ENCODE measurements at places on chromosomes 13 and 19.

DNA sequence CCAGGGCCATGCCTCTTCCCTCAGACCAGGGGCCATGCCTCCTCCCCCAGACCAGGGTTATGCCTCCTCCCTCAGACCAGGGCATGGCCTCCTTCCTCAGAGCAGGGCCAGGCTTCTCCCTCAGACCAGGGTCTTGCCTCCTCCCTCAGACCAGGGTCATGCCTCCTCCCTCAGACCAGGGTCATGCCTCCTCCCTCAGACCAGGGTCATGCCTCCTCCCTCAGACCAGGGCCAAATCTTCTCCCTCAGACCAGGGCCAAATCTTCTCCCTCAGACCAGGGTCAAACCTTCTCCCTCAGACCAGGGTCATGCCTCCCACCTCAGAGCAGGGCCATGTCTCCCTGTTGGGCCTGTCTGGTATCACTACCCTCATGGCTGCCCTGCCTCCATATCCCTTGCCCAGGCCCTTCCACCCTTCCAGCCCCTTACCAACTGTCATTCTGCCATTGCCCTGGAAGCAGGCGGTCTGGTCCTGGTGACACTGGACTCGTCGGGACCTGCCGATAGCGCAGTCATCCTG is 4.2 kb downstream of the LYPD5 start:
- no peak for DNase-seq

DNA sequence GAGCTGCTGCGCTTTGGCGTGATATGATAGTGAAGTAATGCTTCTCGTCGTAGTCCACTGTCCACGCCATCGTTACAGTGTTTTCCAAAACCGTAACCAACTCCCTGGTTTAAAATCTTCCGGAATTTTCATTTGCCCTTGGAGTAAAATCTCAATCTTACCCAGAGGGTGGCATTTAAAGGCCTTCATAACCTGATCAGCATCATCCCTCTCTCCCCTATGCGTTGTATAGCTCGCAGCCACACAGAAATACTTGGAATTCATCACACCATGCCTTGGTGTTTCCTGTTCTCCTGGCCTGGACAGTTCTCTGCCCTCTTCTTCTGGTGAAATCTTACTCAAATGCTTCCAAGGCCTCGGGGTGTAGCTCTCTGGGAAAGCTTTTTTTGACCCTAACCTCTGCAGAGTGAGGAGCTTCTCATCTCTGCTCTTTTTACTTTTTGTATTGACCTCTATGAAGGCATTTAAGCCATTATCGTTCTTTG is 839 bp downstream of the MPHOSPH8 start:
- DNase-seq: no peak

DNA sequence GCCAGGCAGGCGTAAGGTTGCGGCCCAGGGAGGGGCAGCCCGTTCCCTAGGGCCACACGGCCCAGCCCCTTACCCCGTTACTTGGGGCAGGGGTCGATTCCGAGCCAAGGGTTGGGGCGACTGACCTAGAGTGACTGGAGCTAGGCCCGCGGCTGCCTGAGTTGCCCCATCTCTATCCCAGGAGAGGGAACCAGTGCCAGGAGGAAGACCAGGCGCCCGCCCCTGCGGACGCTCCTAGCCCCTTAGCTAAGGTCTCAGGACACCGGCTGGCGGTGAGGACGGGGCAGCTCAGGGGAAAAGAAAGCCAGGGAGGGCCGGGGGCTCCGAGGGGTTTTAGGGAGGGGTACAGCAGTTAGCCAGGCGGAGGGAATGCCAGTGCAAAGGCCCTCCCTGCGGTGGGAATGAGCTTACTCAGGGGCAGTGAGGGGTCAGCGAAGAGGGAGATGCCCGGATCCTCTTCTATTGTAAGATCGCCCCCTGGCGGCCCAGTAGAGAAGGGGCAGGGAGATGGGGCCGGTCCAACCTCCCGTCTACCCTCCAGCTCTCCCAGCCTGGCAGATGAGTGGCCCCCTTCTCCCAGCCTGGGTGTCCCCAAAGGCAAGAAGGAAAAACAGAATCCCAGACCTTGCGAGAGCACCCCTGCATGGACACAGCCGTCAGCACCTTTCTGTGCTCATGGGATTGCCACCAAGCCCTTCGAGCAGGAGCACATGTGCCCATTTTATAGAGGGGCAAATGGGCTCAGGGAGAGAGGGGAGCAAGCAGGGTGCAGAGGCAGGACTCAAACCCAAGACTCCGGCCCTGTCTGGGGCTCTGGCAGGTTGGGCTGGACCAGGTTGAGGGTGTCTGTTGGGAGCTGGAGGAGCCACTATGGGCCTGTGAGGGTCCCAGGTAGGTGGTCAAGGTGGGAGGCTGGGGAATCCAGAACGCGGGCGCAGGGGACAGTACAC is 16.3 kb downstream of the CILP2 start:
- peak; percentile 49 for DNase-seq

GRCh38 chr13:75800545-75800944 is 164.4 kb downstream of the LMO7 start:
- DNase-seq: no peak

- no peak for DNase-seq
Measured at GRCh38 chr19:9352505-9352904, 10.3 kb upstream of the ZNF177 start.

DNA sequence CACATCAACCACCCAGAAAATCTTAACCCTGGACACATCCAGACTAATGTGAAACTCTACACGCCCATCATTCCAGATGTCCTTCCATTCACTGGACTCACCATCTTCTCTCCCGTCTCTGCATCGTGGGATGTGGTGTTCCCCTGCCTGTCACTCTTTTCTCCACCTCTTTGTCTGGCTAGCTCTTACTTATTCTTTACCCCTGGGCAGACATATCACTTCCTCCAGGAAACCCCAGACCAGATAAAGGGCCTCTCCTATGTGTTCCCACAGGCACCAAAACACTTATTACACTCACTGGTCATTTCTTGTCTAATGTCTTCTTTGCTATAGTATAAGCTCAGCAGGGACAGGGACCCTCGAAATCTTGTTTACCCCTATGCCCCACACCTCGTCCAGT is 109.3 kb upstream of the IPO5 start:
- DNase-seq: no peak

DNA sequence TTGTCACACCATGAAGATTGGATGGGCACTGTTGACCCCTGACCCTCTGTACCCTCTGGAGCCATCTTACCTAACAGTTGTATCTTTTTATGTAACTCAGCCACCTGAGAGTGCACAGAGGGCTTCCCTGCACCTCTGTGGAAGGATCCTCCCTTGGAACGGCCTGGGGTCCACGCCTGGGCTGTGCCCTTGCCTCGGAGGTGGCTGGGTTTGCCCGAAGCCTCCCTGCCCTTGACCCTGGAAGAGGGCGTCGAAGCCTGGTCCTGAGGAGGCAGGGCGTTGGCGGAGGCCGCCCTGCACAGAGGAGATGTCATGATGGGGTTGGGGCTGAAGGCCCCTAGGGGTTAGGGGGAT is 241 bp downstream of the ODAD3 start:
- DNase-seq: no peak

- no peak for DNase-seq
Measured at GRCh38 chr19:51065221-51065960, 499 bp upstream of the KLK13 start.

GRCh38 chr13:52903320-52903719 is 54.9 kb upstream of the PCDH8 start:
- DNase-seq: no peak

DNA sequence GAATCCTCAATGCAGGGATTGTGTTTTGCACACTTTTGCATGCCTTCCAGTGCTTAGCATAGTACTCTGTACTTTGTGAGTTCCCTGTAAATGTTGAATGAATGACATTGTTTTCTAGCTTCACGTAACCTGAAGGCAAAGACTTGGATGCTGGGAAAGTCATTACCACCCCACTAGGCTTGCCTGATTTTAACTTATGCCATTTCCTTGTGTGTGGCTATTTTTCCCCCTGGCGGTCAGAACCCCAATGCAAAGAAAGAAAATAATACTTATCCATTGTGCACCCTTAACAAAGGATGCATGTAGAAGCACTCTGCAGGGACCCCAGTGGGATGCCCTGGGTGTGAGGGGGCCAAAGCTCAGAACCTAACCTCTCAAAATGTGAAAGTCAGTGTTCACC is 1.2 kb upstream of the ENOX1 start:
- no peak for DNase-seq

GRCh38 chr19:36489920-36490415 is 607 bp upstream of the ZNF566 start:
- no peak for DNase-seq

GRCh38 chr13:66314911-66315310 is 915.2 kb downstream of the PCDH9 start:
- DNase-seq: no peak

- DNase-seq: no peak
Measured at GRCh38 chr13:58858870-58859371, 1227.4 kb downstream of the PCDH17 start.

DNA sequence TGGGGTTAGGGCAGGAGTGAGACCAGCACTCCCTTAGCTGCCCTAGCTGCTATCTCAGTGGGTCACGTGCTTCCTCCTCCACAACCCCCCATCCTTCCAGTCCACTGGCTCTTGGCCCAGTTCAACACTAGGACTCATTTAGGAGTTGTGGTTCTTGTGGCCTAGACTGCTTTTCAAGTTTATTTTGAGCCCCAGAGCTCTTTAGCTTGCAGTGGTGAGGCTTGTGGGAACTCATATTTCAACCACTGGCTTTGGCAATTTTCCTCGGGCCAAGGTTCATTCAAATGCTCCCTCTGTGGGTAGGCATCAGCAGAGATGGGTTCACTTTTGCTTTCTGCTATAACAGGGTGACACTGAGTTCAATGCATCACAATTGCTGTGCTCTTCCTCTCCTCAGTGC is 436.2 kb upstream of the SLITRK5 start:
- no peak for DNase-seq

DNA sequence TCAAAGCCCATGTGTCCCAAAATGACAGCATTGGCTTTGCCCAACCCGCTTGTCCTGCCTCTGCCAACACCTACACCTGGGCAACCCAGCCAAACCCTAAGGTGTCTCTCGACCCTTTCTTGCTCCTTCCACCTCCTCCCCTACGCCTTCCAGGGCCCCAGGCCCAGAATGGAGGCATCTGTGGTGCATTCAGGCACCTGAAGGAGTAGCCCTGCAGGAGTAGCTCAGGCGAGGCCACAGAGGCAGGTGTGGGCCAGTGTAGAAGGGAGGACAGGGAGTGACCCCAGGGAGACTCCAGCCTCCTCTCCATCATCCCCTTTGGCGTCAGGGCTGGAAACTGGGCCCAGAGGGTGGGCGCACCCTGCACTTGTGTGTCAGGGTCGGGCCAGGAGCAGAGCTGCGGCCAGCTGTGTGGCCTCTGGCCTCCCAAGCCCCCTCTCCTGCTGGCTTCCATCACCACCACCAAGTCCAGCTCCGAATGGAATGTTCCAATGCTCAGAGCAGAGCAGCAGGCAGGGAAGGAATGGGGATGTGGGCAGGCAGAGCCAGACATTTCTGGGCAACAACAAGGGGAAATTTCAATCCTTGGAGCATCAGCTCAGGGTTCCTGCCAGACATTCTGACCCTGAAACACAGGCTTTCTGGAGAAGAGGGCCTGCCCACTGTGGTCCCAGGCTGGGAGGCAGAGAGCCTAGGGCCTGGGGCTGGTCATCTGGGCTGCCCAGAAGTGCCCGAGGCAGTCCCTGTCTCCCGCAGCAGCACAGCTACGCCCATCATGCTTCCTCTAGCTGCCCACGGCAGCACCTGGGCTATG is 16.4 kb downstream of the PLEKHF1 start:
- no peak for DNase-seq

DNA sequence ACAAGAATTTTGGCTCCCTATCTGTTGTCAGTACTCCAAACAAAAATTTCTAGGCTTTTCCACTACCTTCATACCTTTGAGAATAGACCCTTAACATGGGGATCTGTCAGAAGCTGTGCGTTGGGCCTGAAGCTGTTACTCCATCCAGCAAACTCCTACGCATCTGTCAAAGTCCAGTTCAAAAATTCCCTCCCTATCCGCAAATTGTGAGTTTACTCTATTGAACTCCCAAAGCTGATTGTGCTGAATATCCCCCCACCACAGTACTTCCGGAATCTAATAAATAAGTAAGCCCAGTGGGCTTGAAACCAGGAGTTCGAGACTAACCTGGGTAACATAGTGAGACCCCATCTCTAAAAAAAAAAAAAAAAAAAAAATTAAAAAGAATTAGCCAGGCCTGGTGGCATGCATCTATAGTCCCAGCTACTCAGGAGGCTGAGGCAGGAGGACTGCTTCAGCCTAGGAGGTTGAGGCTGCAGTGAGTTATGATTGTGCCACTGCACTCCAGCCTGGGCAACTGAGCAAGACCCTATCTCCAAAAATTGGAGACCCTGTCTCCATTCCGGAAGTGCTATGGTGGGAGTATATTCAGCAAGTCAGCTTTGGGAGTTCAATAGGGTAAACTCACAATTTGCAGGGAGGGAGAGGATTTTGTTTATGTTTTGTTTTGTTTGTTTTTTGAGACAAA is 930 bp upstream of the FBN3 start:
- no peak for DNase-seq

- no peak for DNase-seq
Measured at GRCh38 chr13:95137096-95137495, 164.2 kb downstream of the ABCC4 start.

- DNase-seq: peak; percentile 55
Measured at GRCh38 chr19:44988896-44989556, 12.2 kb upstream of the RELB start.

GRCh38 chr19:47740866-47741519 is 4.4 kb upstream of the NOP53 start:
- DNase-seq: no peak

GRCh38 chr19:37943480-37943879 is 36.5 kb downstream of the SIPA1L3 start:
- DNase-seq: no peak

DNA sequence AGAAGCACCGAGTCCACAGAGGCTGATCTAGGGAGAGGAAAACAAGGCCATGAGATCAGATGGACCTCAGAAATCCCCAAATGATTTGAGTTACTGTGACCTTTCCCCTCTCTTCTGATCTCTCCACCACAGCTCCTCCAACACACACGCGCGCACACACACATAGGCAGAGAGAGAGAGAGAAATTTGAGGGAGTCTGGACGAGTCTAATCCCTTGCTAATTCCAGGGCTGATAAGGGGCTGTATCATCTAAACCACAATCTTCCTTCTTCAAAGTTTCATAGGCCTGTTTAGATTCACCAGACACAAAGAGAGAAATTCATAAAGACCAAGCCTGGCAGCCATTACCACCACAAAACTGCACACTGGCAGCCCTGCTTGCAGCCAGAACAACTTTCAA is 8.6 kb downstream of the ZFP82 start:
- no peak for DNase-seq

- DNase-seq: no peak
Measured at GRCh38 chr13:103799028-103799427, 732.8 kb upstream of the SLC10A2 start.

GRCh38 chr19:5026706-5027273 is 57.9 kb downstream of the KDM4B start:
- no peak for DNase-seq

- DNase-seq: no peak
Measured at GRCh38 chr19:10395003-10395402, 8.3 kb downstream of the CDC37 start.

DNA sequence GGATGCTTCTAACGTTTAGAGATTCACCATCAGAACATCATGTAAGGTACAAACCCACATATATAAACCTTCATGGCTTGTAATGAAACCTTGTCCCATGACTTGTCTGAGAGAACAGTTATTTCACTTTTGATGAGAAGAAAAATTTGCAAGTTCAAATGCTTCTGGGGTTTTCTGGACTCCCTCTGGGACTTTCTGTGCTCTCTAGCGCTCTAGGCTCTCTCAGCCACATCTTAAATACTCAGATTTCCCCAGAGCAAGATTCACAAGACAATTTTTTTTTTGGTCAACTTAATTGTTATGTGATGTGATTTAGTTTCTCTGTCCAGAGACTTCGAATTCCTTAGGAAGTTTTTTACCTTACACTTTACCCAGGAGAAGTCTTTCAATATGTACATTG is 282.8 kb upstream of the EDNRB start:
- no peak for DNase-seq

- DNase-seq: no peak
Measured at GRCh38 chr19:16915135-16915534, 26.3 kb downstream of the F2RL3 start.
